Hematopoietic multipotent progenitor cell (in vitro differentiated cells): ENCODE measurements at places on chromosomes 16 and 17. TPM values are rescaled to one million over a fixed set of nuclear protein-coding genes. Genes with fewer than 3 reads are reported as not detected.

TTC19 gene
- 98.6 TPM for total RNA-seq

MARVELD3 gene
- under 0.01 TPM for total RNA-seq

C1QTNF1 gene
- 0.54 TPM for total RNA-seq

GPR179 gene
- under 0.01 TPM for total RNA-seq

KANSL1 gene
- total RNA-seq, result 140 TPM

CACNG3 gene
- not detected for total RNA-seq

- no peak for DNase-seq
Observed at GRCh38 chr16:27221576-27222248, 18.4 kb downstream of the KDM8 start.

DNA sequence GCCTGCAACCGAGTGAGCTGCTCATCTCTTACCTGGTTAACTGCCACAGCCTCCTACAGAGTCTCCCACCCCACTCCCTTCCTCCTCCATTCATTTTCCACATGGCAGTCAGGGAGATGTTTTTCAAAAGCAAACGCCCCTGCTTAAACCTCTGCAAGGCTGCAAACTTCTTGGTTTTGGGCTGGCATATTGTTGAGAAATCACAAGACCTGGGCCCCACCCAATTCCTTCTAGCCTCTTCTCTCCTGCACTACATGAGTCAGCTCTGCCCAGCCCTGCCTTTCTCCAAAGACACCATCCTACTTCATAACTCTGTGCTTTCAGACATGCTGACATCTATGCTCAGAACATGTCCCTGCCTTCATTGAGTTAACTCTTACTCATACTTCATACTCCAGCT lies 136.1 kb downstream of the SPACA3 start:
- DNase-seq, result no peak

GRCh38 chr17:70859829-70860228 lies 690.5 kb downstream of the KCNJ2 start:
- DNase-seq, result no peak

GRCh38 chr16:12951392-12951791 lies 50.0 kb downstream of the SHISA9 start:
- DNase-seq, result no peak

DNA sequence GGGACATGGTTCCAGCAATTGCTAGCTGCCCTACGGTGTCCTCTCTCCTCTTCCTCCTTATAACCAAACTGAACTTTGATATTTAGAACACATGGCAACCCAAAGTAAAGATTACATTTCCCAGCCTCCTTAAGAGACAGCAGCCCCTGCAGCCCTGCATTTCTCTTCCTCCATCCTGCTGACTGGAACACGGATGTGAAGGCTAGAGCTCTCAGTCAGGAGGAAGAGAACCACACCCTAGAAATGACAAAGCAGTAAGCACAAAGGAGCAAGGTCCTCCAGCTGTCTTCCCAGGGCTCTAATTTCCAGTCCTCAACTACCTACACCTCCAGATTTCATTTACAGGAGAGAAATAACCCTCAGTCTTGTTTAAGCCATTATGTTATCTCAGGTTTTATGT lies 10.9 kb downstream of the DYNC1LI2 start:
- no peak for DNase-seq

DNA sequence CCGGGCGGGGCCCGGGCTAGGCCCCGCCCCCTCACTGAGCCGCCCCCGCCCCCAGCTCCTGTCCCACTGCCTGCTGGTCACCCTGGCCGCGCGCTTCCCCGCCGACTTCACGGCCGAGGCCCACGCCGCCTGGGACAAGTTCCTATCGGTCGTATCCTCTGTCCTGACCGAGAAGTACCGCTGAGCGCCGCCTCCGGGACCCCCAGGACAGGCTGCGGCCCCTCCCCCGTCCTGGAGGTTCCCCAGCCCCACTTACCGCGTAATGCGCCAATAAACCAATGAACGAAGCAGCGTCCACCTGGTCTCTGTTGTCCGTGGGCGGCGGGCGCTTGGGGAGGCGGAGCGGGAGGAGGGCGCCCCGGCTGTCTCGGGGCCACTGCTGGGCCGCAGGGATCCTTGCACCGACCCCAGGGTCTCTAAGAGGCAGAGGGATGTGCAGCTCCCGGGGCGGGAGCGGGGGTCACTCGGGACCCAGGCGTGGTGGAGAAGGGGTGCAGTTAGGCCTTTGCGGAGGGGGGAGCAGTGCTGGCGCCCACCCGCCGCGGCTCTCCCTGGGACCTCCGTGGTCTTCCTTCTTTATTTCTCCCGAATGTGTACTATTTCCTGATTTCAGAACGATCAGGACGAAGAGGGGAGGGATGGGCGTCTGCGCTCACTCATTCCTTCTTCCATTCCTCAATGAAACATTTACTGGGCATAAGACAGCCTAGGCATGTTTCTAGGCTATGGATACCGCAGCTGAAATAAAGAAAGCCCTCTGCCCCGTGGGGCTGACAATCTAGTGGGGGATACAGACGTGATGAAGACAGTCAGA lies 2.0 kb downstream of the HBZ start:
- peak; percentile 40 for DNase-seq

GRCh38 chr16:11354407-11354732 lies 9.1 kb downstream of the RMI2 start:
- no peak for DNase-seq

DNA sequence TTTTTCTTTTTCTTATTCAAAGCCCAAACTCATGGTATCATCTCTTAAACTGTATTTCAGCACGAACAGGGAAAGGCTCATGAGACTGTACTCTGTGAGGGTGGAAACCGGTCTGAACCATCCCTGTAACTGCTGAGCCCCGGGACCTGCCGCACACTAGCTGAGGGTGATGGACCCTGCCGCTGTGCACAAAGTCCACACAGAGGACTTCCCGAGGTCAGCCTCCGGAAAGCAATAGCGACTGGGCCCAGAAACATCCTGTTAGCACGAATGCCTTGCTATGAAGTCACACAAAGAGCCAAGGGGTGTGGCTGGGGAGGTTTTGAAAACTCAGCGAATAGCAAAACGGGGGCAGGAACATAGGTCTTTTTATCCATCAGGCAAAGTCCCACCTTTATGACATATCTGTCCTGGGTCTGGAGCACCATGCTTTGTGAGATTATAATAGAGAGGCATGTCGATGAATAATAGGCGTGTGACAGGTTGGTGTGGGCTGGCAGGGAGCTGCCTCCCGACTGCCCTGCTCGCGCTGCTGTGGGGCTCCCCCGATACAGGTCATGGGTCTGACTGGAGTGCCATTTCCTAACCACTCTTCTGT lies 33.4 kb downstream of the CDK5R1 start:
- no peak for DNase-seq
